Aorta (tissue), 5 donors: ENCODE measurements at places on chromosomes 7 and 10. TPM values are rescaled to one million over a fixed set of nuclear protein-coding genes. Genes with fewer than 3 reads are reported as not detected.

The RGR gene
- not detected for total RNA-seq

The DGKI gene
- total RNA-seq, result 6.8 TPM

The VIPR2 gene
- 12.6 TPM for total RNA-seq

The NCF1 gene
- total RNA-seq, result 16.4 TPM

The ZP3 gene
- 2.0 TPM for total RNA-seq

The CALHM1 gene
- not detected for total RNA-seq

DNA sequence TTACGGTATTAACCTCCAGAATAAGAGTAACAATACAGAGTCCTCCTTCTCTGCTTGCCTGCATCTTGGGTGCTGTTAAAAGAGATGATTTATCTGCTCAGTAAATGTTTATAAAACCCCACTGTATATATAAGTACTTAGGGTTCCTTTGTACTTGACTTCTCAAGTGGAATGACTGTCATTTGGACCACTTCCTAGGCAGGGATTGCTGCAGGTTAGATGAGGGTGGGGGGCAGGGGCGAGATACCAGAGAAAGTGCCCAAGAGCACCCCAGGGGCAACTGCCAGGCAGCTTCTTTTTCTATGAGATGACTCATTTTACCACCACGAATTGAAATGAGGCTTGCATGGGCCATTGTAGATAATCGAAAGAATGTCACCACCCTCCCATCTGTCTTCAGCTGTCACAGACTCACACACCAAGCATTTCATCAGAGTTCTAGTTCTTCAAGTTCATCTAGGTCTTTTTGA, 421.9 kb upstream of the GALNT17 start:
- DNase-seq, result no peak

GRCh38 chr10:76388321-76389023, 957.0 kb downstream of the LRMDA start:
- no peak for DNase-seq

DNA sequence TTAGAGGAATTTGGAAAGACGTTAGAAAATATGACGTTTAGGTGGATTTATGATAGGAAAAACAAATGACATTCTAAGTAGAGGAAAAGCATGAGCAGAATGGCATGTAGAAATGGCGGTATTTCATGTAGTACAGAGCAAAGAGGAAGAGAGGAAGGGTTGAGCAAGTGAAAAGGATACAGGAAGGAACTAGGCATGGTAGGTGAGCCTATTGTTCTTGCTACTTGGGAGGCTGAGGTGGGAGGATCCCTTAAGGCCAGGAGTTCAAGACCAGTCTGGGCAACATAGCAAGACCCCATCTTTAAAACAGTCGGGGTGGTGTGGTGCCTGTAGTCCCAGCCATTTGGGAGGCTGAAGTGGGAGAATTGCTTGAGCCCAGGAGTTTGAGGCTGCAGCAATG, 1.2 kb downstream of the GTPBP10 start:
- no peak for DNase-seq

GRCh38 chr10:87761892-87762291, 56.1 kb downstream of the ATAD1 start:
- no peak for DNase-seq

DNA sequence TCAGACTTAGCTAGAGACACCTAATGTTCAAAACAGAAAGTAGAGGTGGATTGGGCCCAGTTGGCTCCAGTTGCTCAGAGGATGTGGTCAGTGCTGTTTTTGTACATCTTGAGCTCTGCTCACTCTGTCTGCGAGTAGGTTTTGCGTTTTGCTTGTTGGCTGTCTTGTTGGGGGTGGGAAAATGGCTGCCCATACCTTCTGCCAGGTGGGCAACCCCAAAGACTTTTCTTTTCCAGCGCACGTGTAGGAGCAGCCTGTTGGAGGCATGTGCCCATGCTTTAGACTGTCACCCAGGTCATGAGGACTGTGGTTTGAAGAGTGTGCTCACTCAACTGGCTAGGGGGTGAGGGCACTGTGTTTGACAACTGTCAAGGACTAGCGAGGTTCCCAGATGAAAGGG, 73.9 kb downstream of the KAT6B start:
- no peak for DNase-seq

GRCh38 chr10:84416245-84416555, 87.8 kb downstream of the CCSER2 start:
- DNase-seq, result no peak

DNA sequence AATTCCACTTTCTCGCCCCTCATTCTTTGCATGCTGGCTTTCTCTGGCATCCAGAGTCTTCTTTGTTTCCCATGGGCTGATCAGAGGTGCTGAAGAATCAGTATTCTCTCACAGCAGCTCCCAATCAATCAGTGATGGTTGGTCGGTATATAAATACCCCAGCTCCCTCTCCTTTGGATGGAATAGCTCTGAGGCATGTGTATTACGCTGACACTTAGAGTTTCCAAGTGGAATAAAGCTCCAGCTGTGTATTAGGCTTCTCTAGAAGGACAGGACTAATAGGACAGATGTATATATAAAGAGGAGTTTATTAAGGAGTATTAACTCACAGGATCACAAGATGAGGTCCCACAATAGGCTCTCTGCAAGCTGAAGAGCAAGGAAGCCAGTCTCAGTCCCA, 218.3 kb upstream of the GRB10 start:
- no peak for DNase-seq

- DNase-seq, result no peak
Measured at GRCh38 chr7:156024201-156024600, 211.9 kb upstream of the SHH start.

GRCh38 chr7:34389332-34390078, 268.5 kb upstream of the NPSR1 start:
- DNase-seq, result no peak

DNA sequence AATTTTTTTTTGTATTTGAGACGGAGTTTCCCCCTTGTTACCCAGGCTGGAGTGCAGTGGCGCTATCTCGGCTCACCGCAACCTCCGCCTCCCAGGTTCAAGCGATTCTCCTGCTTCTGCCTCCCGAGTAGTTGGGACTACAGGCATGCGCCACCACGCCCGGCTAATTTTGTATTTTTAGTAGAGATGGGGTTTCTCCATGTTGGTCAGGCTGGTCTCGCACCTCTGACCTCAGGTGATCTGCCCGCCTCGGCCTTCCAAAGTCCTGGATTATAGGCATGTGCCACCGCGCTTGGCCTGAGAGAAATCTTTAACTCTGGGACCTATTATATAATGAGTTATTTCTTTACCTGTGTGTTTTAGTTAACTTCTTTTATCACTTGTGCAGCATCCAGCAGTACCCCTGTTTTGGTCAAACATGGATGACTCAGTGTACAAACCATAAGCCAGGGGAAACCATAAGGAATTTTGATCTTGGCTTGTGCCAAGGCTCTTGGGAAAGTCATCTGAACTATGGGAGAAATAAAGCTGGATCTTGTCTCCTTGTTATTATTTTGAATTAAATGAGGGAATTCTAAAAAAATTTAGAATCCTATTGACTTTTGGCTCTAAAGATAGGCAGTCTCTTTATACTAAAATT, 23.6 kb upstream of the ZRANB1 start:
- DNase-seq, result no peak

DNA sequence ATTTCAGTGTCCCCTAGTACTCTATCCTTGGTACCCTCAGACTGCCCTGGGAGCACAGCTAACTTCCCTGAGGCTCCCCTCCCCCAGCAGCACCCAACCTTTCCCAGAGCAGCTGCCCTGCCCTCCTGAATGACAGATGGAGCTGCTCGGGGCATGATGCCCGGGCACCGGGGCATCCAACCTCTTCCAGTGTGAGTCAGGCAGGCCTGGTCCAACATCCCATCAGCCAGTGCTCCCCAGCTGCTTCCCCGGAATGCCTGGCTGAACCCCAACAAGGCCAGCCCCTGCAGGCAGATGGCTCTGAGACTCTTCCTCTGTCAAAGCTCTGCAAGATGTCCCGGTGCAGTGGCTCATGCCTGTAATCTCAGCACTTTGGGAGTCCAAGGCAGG, 11.9 kb upstream of the TSPAN15 start:
- no peak for DNase-seq

GRCh38 chr7:149468208-149468607, 7.3 kb upstream of the ZNF777 start:
- DNase-seq, result no peak

- DNase-seq, result peak; percentile 77
Measured at GRCh38 chr7:12729112-12729511, 41.7 kb downstream of the ARL4A start.

GRCh38 chr10:133365461-133366129, 7.6 kb downstream of the ECHS1 start:
- no peak for DNase-seq

- DNase-seq, result peak; percentile 29
Measured at GRCh38 chr10:102404361-102405107, 9.0 kb downstream of the NFKB2 start.

DNA sequence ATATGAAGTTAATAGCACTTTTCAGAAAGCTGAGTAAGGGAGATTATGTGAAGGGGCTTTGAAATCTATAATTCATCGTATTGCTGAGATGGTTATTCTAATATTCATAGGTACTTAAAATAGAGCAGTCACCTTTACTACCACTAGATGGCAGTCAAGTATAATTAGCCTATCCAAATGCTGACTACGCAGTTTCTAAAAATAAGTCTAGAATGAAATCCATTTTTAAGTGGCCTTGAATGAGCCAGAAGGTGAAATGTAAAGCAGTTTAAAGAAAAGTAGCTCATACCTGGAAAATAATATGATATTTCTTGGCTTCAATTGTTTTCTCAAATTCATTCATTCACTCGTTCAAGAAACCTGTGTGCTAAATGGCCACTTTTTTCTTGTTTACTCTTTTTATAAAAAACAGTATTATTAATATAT, 1277.1 kb downstream of the GATA3 start:
- DNase-seq, result no peak

GRCh38 chr7:79284211-79284610, 169.3 kb downstream of the MAGI2 start:
- no peak for DNase-seq

DNA sequence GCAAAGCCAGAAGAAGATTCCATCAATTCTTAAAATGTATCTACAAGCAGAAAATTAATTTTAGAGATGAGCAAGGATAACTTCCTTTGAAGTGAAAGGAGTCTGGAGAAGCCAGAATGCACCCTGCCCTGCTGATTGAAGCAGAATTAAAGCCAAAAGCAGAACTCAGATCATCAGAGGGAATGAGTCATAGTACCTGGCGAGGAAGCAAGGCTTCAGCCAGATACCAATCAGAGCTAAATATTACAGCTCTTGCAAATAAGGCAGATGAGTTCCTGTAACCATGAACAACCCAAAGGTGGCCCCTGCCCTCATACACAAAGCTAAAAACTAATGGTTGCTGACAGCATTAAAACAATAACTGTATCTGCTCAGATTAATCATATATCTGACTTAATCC, 10.4 kb downstream of the HTR7 start:
- no peak for DNase-seq

DNA sequence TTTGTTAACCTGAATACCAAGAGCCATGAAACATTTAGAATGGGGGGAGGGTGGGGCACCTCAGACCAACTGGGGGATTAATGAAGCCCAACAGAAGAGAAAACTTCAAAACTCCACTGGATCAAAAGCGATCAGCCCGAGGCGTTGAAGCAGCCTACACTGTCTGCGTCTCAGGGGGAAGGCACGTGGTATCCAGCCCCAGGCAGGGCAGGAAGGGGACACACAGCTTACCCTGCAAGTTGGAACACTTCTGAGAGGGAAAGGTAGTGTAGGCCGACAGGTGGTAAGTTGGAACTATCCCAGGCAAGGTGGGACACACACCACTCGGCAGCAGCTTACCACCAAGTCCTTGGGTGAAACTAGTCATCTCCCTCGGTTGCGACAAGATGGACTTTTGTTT, 102.9 kb downstream of the TAX1BP1 start:
- no peak for DNase-seq

GRCh38 chr7:139694389-139694676, 83.5 kb downstream of the HIPK2 start:
- DNase-seq, result no peak

DNA sequence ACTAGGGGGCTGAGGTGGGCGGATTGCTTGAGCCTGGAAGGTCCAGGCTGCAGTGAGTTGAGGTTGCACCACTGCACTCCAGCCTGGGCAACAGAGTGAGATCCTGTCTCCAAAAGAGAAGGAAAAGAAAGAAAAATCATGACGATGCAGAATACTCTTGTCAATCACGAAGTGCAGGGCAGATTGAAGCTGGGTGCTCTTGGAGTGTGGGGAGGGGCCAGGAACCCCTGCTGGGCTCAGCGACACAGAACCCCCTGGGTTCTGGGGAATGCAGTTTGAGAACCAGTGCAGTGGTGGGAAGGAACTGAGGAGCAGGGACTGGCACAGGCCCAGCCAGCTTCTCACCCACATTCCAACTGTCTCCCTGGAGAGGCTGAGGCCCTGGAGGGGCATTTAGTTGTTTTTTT, 10.8 kb upstream of the INTS1 start:
- no peak for DNase-seq

DNA sequence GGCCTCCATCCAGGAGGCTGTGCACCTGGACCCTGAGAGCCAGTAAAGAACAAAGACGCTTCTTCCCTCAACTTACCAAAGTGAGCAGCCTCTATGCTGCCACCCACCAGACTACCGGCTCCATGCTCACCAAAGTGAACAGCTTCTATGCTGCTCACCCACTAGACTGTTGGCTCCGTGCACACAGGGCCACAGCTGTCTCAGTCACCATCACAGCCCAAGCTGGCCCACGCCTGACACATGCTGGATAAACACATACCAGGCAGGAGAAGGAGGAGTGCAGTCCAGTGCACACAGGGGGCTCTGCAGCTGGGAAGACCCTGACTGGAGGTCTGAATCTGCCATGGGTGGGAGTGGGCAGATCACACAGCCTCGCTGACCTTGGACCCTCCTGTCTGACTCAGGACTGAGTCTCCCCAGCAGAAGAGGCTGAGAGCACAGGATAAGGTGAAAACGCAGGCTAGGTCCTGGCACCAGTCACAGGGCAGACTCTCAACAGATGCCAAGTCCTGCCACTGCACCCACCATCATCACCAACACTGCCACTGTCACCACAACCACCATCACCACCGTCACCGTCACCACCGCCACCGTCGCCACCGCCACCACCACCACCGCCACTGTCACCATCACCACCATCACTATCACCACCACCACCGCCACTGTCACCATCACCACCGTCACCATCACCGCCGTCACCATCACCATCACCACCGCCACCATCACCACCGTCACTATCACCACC, 130.9 kb downstream of the MAD1L1 start:
- no peak for DNase-seq
